ENCODE measurements at places on chromosomes 7 and 10. TPM values are rescaled to one million over a fixed set of nuclear protein-coding genes. Genes with fewer than 3 reads are reported as not detected.

DNA sequence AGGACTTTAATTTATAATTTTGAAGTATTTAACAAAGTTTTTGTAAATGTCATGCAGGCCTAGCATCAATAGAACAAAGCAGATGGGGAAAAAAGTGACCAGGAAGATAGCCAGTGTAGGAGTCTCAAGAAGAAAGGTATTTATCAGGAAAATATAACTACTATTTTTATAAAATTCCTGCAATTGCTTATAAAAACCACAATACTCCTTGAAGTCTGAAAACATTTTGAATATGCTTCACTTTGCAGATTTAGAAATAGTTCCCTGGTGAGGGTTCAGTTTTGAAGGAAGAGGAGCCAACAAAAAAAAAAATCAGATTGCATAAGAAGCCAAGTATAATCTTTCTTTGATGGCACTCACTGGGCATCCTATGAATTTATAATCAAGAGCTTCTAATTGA is 34.1 kb downstream of the MTERF1 start:
- no peak for DNase-seq

DNA sequence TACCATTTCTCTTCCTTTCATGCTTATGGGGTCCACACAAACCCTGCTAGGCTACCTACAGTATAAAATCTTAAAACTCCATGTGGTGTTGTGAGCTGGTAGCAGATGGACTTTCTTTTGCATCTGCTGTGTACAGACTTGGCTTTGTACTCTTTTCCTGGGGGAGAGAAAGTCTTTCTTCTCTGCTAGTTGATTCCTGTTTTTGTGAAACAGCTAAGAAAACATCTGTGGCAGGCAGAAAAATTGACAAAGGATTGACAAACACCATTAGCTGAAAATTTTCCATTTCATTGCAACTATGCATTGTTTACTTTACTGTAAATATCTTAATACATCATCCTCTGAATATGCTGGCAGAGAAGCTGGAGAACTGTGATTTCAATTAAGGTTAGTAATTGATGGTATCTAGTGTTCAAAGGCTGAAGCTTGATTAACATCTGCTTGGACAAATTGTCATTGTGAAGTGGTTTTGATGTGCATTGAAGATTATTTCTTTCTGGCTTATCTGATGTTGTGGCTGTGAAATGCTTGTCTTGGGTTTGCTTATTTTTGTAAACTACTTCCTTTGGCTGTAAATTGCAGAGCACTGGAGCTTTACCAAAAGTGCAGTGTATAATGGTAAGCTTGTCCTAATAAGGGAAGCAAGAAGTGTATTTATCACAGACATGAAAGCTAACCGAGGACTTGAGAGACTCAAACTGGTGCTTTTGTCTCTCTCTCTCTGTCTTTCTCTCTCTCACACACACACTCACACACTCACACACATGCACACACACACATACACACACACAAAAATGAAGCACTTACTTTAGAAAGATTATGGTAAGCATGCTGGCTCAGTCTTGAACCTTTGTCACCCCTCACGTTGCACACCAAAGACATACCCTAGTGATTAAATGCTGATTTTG is at the start of gene FOXP2:
Gene FOXP2 (plus strand): TSS at position 660 of the 908 bp plus-strand sequence. CDS start 11,697 bp downstream, outside the sequence.
- peak; percentile 65 for DNase-seq

DNA sequence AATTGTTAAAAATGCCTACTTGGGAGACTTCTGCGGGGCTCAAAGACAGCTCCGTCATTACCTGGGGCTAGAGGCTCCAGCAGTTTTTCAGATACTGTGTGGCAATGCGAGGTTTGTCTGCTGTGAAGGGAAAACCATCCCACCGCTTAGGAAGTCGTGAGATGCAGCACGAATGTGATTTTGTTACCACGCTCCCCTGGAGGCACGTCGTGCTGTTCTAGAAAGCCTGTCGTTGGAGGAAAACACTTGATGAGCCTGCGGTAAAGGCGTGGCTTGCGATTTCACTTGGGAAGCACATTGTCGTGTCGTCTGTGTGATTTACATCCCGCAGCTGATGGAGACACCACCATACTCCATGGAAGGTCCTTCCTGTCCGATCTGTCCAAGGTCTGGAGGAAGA is 39.3 kb downstream of the CAMK1D start:
- DNase-seq, result no peak

DNA sequence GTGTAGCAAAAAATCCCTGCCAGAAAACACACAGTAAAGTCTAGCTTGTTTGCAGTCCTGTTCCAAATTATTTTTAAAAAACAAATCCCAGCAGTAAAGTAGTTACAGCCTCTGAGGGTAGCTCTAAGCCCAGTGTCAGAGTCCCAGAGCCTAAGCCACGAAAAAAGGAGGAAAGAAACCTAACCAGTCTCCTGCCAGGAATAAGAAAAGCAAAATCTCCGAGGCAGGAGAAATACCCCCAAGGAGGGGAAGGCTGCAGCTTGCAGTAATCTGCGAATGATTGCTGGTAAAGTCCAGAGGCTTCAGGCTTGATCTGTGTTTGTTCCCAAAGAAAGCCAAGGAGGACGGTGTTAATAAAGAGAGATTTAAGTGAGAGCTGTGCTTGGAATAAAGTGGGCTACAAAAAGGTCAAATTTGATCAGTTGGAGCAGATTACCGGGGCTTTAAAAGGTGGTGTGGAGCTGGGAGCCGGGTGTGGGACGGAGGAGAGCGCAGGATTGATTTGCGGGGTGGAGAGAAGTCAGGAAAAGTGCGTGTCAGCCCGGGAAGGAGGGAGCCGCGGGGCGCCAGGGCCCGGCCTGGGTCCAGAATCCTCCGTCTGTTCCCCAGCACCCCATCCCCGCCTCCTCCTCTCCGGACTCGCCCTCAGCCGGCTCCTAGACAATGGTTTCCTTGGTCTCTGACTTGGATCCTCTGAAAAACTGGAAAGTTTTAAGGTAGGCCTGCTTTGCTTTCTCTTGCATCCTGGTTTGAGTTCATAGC is 219.4 kb upstream of the CELF2 start:
- DNase-seq, result peak; percentile 65

DNA sequence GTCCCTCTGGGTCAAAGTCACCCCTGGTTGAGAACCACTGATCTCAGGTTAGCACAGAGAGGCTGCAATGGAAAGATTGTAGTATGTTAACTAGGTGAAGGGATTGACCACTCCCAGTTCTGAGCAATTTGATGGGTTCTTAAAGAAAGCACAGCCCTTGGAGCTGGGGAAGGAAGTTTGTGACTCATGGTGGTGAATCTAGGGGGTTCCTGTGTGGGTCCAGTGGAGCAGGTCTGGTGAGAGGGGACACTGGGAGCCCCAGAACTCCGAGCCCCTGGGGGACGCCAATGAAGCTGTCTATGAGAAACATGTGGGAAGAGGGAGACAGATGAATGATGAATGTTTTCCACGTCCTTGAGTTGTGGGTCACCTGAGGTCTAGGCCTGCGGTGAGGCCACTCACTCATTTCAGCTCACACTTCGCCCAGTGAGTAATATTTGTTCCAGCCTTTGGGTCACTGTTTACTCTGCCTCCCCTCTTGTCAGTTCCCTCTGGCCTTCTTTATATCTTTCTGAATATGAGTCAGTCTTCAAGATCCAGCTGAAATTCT is 341.9 kb downstream of the LRMDA start:
- no peak for DNase-seq

VSTM4 gene
- 49.3 TPM for polyA plus RNA-seq
